ENCODE measurements at places on chromosomes 5 and 9. TPM values are rescaled to one million over a fixed set of nuclear protein-coding genes. Genes with fewer than 3 reads are reported as not detected.

Gene KLHL3
- 10.6 TPM for total RNA-seq

Gene GOLPH3
- 66.6 TPM for total RNA-seq

Gene KIF12
- total RNA-seq, result 18.5 TPM

Gene C9orf153
- total RNA-seq, result 0.15 TPM

Gene OR1L4
- total RNA-seq, result not detected

Gene CDKN2B-AS1
- total RNA-seq, result not detected

Gene PITX1
- 0.40 TPM for total RNA-seq

Gene PCDHB10
- 0.28 TPM for total RNA-seq

Gene OR1J2
- total RNA-seq, result not detected

Gene TCOF1
- total RNA-seq, result 9.9 TPM

Gene SHROOM1
- 41.3 TPM for total RNA-seq

Gene GIN1
- 6.4 TPM for total RNA-seq

Gene MAST4
- total RNA-seq, result 21.5 TPM

GRCh38 chr9:104868687-104869404, 59.1 kb downstream of the ABCA1 start:
- peak; percentile 63 for DNase-seq

DNA sequence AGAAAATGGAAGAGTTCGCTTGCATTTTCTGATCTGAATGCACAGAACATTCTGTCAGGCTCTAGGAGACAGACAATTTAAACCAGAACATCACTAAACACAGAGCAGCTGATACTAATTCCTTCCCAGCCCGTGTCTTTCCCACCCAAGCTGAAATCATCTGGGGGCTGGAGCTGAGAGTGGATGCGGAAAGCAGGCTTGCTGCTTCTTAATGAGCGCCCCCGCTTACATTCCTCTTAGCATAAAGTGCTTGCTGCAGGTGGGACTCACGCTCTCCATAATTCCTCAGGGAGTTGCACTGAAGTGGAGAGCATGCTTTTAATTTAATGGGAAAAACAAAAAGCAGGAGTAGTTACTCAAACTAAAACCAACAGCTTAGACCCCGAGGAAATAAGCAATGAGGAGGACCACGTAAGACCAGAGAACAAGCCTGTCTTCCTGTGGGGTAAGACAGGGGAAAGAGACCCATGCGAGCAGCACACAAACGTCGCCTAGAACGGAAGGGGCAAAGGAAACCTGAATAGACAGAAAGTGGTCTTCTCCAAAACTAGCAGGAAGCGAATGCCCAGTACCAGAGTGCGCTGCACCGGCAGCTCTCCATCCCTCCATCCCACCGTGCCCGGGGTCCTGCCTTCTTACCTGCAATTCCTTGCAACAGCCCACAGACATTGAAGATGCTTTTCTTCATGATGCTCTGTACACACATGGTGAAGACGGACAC, 139.3 kb downstream of the LHFPL2 start:
- no peak for DNase-seq

GRCh38 chr5:134174841-134175839, 1.6 kb downstream of the SKP1 start:
- no peak for DNase-seq

DNA sequence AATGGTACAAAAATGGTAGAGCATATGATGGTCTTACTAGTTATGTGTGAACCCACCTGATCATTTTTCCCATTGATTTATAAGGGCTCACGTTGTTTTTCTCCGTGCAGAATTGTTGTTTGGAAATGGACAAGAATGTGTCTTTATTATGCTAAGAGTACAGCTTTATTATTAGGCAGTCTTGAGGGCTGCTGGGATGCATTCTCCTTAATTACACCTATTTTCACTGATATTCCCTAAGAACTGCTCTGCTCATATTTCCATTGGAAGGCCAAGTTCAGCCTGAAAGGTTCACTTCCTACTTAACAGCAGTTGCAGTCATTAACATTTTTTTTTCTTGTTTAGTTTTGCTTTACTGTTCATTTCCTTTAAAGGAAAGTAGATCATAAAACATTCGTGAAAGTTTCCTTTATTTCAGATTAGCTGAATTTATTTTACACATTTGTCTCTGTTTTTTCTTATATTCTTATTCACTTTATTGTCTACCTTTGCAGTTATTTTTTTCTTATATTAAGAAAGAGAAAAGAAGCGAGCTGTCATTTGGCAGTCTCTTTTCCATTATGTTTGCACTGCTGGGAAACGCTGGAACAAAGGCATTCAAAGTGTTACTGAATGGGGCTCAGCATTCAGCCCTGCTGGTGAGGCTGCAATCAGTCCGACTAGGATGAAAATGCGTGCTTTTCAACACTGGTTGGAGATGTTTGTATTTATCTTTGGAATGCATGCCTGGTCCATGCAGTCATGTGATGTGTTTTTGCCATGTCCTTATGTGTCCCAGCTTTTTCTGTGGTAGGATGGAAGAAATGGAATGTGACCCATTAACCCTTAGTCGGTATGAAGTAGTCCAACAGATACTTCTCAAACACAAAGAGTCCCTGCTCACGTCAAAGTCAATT, 602.7 kb upstream of the ZNF608 start:
- DNase-seq, result no peak

GRCh38 chr5:94618029-94618492, 343 bp downstream of the KIAA0825 start:
- DNase-seq, result peak; percentile 75

- no peak for DNase-seq
Observed at GRCh38 chr9:87663556-87663955, 62.4 kb upstream of the CTSL start.

DNA sequence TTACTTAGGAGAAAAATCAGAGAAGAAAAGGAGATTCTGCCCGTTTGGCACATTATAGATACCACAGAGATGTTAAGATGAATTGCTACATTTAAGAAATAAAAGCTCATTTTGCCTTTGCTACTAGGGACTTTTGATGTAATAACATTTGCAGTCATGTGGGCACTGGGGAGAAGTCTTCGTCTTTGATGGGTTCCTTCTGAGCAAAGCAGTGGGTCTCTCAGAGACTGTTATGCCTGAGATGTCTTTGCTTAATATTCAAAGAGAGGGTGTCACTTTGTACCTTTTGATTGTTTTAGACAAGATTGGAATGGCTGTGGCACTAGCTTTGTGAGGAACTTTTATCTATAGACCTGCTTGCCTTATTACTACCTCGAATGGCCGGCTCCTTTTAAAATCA, 25.0 kb downstream of the SLC25A25 start:
- no peak for DNase-seq

- DNase-seq, result no peak
Observed at GRCh38 chr5:112247960-112248359, 171.1 kb downstream of the EPB41L4A start.

- no peak for DNase-seq
Observed at GRCh38 chr5:117204926-117205869, 630.6 kb upstream of the SEMA6A start.

- no peak for DNase-seq
Observed at GRCh38 chr5:54807421-54807820, 178.0 kb downstream of the ESM1 start.

DNA sequence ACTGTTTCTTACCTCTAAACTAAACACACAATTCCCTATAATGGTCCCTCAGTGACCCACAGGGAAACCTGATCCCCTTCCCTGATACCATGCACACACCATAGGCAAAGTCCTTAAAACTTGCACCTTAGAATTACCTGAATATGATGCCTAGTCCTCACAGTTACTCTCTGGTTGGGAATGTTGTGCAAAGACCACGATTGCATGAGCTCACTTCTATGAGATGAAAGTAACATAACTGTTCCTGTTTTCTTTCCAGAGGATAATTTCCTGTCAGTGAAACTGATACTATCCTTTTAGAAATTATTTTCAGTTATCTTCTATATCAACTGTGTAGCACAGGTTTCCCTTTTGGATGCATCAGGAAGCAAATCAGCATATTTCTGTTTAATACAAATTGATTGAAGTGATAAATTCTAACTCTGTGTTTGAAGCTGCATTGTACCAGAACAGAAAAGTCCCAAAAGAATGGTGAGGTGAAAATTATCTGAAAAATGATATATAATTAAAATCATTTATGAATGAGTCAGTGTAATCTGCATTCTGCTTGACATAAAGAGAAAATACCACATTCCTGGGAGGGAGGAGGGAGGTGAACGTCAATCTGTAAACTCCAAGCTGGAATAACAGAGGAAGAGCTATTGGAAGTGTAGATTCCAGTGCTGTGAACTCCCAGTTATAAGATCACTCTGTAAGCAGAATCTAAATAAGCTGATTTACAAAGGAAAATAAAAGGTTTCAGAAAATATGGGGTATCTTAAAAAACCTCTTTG, 51.2 kb upstream of the TNFAIP8 start:
- DNase-seq, result no peak

- DNase-seq, result no peak
Observed at GRCh38 chr5:93995126-93995621, 253.8 kb upstream of the POU5F2 start.

- no peak for DNase-seq
Observed at GRCh38 chr9:1171546-1171945, 121.4 kb downstream of the DMRT2 start.

Data from left lobe of liver (tissue), 2 donors.